ENCODE measurements at places on chromosomes 2 and 18. TPM values are rescaled to one million over a fixed set of nuclear protein-coding genes. Genes with fewer than 3 reads are reported as not detected.

DNA sequence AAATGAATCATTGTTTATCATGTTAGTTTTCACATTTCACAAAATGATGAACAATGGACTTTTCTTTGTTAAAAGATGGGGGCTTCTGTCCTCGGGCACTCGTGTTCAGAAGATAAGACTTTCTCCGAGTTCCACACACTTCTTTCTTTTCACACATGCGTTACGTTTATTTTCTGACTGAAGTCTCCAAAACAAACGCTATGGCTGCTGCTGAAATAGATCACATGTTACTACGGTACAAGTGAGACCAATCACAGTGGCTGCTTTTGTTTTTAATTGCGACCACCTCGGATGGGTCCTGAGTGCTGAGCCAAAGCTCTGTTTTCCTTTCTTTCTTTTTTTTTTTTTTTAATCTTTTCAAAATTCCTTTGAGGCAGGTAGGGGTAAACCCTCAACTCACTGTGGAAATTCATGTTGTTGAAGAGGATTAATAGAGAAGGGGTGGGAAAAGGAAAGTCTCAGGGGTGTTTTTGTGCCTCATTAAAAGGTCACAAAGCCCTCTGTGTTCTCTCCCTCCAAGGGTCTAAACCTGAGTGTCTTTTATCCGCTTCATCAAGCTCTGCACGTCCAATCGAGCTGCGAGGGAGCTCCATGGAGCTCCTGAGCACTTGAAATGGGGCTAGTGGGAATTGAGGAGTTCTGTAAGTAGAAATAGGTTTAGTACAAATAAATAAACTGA, 48.2 kb downstream of the ARL4C start:
- H3K4me3 ChIP-seq = no peak overlapping the region
- peak; percentile 34 for DNase-seq
- H3K27me3 ChIP-seq = no peaks in the 10 kb centered on the region
- H3K36me3 ChIP-seq = no peaks in the 10 kb centered on the region

DNA sequence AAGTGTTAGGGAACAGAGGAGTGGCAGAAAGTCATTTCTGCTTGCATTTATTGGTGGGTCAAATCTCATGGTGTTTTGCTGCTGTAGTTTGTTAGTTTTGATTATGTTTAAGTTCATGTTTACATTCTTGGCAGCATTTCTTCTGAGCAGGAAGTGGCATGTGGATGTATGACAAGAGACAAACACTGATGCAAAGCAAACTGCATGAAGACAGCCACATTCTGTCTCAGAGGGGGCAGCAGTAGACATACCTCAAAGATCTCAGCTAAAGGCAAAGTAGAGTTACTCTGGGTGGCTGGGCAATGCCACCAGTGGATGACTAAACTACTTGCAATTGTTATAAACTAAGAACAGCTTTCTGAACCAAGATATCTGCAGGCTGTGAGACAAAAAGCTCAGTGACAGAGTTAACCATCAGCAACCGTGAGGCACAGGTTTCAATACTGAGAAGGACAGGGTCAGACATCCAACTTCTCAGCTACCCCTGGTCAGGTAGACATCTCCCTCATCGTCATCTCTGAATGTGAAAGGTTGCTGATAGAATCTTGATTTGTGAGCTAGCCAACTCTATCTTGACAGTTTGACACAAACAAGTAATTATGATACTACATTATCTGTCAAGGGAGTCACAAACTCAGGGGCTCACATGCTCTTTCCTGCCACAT, 16.4 kb downstream of the GALNT3 start:
- no peak for DNase-seq
- H3K4me3 ChIP-seq = no peak overlapping the region
- H3K36me3 ChIP-seq = no peaks in the 10 kb centered on the region
- no peak overlapping the region for H3K27ac ChIP-seq

- no peak overlapping the region for H3K27ac ChIP-seq
- no peaks in the 10 kb centered on the region for H3K27me3 ChIP-seq
- H3K36me3 ChIP-seq = peaks cover 18% of the 10 kb centered on the region
- no peak overlapping the region for H3K4me3 ChIP-seq
- peak; percentile 21 for DNase-seq
These were observed 73.9 kb upstream of the TTC27 start for GRCh38 chr2:32553829-32554432.

Gene CNDP1
- not detected for total RNA-seq

Measured in SJSA1 (cell line).